ENCODE measurements at places on chromosomes 3 and 15. TPM values are rescaled to one million over a fixed set of nuclear protein-coding genes. Genes with fewer than 3 reads are reported as not detected.

Gene HGD
- 0.25 TPM for total RNA-seq

Gene SAMD7
- not detected for total RNA-seq

Gene TIMMDC1
- 31.4 TPM for total RNA-seq

Gene CMTM7
- total RNA-seq, result 29.6 TPM

Gene GRM7
- not detected for total RNA-seq

Gene GHSR
- total RNA-seq, result not detected

Gene CHRNA5
- total RNA-seq, result 2.6 TPM

Gene EXOG
- 6.3 TPM for total RNA-seq

Gene CDCP1
- total RNA-seq, result 0.16 TPM

Gene CRYGS
- 2.4 TPM for total RNA-seq

Gene TICRR
- 5.0 TPM for total RNA-seq

Gene CHRM5
- total RNA-seq, result 0.31 TPM

Gene SUSD5
- 9.3 TPM for total RNA-seq

Gene ADGRG7
- total RNA-seq, result not detected

Gene GPR176
- 15.7 TPM for total RNA-seq

Gene ZNF654
- 9.6 TPM for total RNA-seq

Gene CAPN7
- 15.4 TPM for total RNA-seq

Gene SPATA12
- total RNA-seq, result 0.13 TPM

Gene GPR149
- total RNA-seq, result not detected

Gene ANKUB1
- total RNA-seq, result not detected

Gene C3orf49
- not detected for total RNA-seq

Gene PSTPIP1
- not detected for total RNA-seq

Gene CNOT10
- total RNA-seq, result 19.8 TPM

Gene POTEB3
- total RNA-seq, result not detected

Gene HRG
- total RNA-seq, result not detected

Gene PLCB2
- 0.16 TPM for total RNA-seq

Gene SH2D7
- not detected for total RNA-seq

Gene MRAS
- 18.8 TPM for total RNA-seq

Gene UACA
- total RNA-seq, result 441 TPM

Gene HYAL1
- 7.6 TPM for total RNA-seq

Gene GOLGA8J
- total RNA-seq, result 0.13 TPM

Gene RAP2B
- total RNA-seq, result 22.7 TPM

Gene IL17RD
- total RNA-seq, result 0.49 TPM

Gene NR2E3
- 0.50 TPM for total RNA-seq

Gene XCR1
- total RNA-seq, result not detected

Gene STRIT1
- total RNA-seq, result not detected

Gene PP2D1
- not detected for total RNA-seq

All from bladder microvascular endothelial cell (primary cell).